ENCODE measurements at places on chromosomes 3 and 15.

DNA sequence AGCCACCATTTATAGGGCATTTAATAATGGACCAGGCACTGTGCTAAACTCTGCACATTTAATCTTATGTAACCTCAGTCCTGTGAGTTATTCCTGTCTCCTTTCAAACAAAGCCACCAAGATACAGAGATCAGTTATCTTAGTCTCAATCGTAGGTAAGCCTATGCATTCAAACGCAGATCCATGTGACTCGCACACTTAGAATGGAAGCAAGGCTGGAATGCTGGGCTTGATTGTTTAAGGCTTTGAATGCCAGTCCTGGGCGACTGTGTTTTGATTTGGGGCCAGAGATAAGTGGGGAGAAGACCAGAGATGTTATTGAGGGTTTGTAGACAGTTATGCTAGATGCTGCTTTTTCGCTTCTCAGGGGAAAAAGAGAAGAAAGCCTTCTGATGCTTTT lies 22.2 kb downstream of the MED12L start:
- DNase-seq = no peak

GRCh38 chr3:123773681-123774431 lies 110.3 kb downstream of the MYLK start:
- DNase-seq = no peak

GRCh38 chr3:182470187-182470586 lies 323.1 kb upstream of the ATP11B start:
- no peak for DNase-seq

DNA sequence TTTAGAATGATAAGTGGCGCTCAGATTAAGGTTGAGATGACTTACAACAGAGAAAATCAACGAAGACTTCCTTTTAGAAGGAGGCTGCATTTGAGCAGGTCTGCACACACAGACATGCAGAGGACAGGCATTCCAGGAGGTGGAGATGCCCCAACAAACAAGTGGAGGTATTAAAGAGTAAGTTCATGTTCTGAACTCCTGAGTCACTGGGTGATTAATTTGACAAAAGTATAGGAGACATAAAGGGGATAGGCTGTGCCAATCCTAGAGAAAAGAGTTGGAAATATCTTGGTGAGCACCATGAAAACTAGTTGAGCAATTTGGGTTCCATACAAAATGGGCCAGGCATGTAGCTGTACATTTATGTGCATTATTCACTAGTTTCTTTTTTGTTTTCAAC lies 33.5 kb upstream of the BCL6 start:
- no peak for DNase-seq

GRCh38 chr3:15316998-15317435 lies 15.4 kb downstream of the SH3BP5 start:
- no peak for DNase-seq

DNA sequence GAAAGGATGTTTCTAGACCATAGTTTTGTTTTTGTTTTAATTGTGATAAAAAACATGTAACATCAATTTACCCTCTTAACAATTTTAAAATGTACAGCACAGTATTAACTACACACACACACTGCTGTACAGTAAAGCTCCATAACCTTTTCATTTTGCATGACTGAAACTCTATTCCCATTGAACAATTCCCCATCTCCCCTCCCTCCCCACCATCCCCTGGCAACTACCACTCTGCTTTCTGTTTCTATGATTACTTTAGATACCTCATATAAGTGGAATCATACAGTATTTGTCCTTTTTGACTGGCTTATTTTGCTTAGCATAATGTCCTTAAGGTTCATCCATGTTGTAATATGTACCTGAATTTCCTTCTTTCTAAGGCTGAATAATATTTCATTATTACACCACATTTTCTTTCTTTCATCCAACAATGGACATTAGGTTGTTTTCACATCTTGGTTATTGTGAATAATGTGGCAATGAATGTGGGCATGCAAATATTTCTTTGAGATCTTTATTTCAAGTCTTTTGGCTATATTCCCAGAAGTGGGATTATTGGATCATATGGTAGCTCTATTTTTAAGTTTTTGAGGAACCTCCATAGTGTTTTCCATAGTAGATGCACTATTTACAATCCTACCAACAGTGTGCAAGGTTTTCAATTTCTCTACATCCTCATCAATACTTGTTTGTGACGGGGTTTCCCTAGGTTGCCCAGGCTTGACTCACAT lies 10.7 kb downstream of the CHST14 start:
- DNase-seq = no peak

- DNase-seq = no peak
Observed at GRCh38 chr3:106829206-106829605, 548.0 kb upstream of the CCDC54 start.

- DNase-seq = no peak
Observed at GRCh38 chr15:65370885-65371284, 6.9 kb downstream of the IGDCC3 start.

- no peak for DNase-seq
Observed at GRCh38 chr3:148727231-148727630, 29.5 kb downstream of the AGTR1 start.

DNA sequence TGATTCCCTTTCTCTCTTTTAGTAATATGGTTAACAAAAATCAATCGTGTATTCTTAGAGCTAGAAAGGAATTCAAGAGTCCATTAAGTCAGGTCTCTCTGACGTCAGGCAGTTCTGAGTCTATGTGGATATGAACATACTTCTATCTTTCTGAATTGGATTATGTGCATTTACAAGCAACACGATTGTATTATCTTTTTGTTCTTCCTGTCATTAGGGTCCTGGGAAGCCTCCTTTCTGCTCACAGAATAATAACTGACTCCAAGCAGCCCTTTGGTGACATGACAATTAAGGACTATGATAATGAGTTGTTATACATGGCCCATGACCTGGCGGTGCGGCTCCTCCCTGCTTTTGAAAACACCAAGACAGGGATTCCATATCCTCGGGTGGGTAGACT lies 14.0 kb downstream of the EDEM1 start:
- DNase-seq = no peak

GRCh38 chr3:63582943-63583500 lies 69.5 kb upstream of the SNTN start:
- no peak for DNase-seq

- DNase-seq = no peak
Observed at GRCh38 chr3:28553175-28553574, 204.6 kb upstream of the AZI2 start.

DNA sequence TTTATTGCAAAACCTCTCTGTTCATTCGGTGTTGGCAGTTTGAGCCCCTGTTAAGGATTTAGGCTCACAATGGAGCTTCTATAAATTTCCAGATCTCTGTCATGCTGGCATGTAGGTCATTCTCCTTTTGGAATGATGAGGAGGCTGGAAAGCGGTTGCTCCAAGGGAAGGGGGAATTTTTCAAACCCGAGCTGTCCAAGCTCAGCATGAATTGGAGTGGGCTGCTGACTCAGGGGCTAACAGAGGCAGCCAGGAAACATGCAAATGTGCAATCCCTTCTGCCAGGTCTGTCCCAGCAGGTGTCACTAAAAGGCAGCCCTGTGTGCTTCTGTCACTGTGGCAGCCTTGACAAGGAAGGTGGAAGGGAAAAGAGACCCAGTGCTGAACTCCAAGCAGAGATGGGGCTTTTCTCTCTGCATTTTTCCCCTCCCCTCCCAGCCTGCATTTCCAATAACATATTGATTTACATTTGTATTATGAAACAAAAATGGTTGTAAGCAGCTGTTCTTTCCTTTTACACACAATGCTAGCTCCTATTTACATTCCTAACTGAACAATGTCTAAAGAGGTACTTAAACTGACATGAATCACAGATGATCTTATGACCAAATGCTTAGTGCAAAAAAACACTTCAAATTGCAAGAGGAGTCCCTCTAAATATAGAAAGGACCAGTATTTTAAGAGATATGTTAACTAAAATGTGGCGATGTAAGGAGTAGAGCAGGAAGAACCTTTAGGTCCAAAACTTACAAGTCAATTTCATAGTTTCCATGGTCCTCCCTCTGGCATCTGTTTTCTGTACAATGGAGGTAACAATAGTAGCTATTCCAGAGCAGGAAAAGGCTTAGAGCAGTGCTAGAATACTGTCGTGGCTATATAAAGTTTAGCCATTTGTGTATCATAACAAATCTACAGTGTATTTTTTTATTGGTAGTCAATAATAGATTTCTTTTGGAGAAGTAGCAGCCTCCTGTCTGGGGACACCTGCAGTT lies 84.5 kb upstream of the ATP10A start:
- peak; percentile 8 for DNase-seq

DNA sequence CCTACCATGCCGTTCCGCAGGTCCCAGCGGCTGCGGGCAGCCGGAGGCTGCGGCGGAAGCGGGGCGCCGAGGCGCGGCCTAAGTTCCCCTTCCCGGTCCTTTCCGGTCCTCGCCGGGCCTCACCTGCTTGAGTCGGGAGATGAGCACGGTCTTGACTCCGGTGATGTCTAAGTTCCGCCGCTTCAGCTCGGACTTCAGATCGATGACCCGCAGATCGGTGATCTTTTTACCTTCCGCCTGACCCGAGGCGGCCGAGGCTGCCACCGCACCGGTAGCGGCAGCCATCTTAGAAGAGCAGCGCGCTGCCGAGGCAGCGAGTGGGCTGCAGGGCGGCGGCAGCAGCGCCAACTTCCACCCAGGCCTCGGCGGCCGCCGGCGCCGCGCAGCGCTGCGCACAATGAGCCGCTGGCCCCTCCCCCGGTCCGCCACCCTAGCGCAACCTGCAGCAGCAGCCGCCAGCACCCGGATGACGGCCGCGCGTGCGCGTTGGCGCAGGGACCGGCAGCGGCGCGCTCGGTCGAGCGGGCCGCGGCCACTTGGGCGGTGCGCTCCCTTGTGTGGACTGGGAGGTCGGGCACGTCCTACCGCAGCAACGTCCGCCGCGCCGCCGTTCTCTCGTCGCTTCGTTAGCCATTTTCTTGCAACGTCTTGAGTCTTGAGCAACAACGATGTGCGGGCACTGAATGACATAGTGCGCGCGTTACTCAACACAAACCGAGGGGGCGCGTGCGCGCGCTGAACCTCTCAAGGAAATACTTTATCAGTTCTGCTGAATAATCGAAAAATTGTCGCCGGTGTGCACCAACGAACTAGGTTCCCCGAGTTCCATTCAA lies at the start of gene SLTM:
TSS of gene SLTM (minus strand) at position 399 of the 833 bp plus-strand sequence. CDS start at position 285, 114 bp downstream.
- DNase-seq = peak; percentile 92

GRCh38 chr15:55937040-55937439 lies 56.4 kb downstream of the NEDD4 start:
- DNase-seq = no peak

DNA sequence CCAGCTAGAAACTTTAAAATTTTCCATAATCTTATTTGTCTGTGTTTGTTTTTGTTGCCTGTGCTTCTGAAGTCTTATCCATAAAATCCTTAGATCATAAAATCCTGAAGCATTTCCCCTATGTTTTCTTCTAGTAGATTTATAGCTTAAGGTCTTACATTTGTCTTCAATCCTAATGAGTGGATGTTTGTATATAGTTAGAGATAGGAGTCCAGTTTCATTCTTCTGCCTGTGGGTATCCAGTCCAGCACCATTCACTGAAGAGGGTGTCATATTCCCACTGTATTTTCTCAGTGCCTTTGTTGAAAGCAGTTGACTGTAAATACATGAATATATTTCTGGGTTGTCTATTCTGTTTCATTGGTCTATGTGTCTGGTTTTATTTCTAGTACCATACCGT lies 44.8 kb upstream of the SPSB4 start:
- no peak for DNase-seq

- no peak for DNase-seq
Observed at GRCh38 chr15:48681353-48681752, 35.8 kb upstream of the FBN1 start.

- DNase-seq = no peak
Observed at GRCh38 chr15:100559330-100559729, 30.6 kb upstream of the CERS3 start.

DNA sequence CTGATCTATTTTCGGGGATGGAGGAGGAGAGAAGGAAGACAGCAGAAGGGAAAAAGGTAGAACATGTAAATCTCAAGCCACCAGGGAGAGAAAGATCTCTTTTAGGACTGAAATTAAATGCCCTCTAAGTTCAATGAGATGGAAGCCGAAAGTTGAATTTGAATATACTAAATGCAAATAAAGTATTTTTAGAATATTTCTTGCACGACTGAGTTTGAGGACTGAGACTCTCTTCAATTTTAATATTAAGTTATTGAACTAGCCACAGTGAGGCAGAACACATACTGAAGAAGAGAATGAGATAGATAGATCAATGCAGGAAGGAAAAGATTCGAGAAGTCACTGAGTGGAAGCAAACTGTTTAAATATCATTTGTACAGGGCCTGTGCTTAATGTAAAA lies 399.9 kb upstream of the CBLB start:
- no peak for DNase-seq

DNA sequence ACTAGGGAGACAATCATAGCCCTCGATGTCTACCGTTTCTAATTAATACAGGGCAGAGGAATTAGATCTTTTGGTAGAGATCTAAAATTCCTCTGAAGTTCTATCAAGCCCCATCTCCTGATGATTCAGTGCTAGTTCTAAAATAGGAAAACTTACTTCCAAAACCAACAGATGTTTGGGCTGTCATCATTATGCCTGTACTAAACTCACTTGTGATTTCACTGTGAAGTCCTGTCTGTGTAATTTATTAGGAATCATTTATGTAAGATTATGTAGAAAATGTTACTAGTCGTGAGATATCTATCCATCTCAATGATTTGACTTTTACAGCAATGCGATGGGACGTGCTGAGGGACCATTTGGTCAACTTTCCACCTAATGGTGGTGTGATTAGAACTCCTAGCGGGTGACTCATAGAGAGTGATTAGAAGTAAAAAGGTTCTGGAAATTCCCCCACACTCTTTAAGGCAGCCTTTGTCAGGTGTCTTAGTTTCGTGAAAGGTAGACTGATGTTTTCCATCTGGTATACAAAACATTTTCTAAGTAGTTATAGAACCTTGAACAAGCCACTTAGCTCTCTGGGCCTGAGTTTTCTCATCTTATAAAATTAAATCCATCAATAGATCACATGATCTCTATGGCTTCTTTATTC lies 34.2 kb downstream of the LIPC start:
- no peak for DNase-seq

DNA sequence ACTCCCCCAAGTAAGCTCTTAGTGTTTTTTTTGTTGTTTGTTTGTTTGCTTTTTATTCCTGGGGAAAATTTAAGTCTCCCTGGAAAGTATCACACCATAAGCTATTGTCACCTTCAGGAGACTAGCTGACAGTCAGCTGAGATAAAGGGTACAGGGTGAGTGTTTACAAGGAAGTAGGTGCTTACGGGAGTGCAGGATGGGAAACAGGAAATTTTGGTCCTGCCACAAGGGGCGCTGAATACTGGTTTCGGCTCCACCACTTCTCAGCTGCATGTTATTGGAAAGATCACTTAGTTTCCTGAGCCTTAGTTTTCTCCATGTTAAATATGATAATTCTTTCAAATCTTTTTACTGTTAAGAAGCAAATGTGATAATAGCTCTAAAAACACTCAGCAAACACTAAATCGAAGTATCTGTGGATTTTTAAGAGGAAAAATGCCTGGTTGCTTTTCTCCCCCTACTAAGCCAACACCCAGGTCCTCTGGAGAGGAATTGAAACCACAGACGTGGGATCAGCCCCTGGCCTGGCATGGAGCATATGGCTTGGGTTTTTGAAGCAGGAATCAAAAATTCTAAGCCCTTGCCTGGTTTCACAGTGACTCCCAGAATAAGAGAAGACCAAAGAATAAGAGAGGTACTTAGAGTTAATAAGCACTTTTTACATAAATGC lies 90.7 kb downstream of the SCN11A start:
- DNase-seq = peak; percentile 10
